ENCODE measurements at places on chromosomes 7 and 10. TPM values are rescaled to one million over a fixed set of nuclear protein-coding genes. Genes with fewer than 3 reads are reported as not detected.

OR9A2 gene
- not detected for total RNA-seq

VWDE gene
- total RNA-seq = 0.19 TPM

IL15RA gene
- 3.7 TPM for total RNA-seq

ELMO1 gene
- total RNA-seq = 0.28 TPM

PPP1R3C gene
- total RNA-seq = 59.6 TPM
